ENCODE measurements at places on chromosomes 6 and 20.

DNA sequence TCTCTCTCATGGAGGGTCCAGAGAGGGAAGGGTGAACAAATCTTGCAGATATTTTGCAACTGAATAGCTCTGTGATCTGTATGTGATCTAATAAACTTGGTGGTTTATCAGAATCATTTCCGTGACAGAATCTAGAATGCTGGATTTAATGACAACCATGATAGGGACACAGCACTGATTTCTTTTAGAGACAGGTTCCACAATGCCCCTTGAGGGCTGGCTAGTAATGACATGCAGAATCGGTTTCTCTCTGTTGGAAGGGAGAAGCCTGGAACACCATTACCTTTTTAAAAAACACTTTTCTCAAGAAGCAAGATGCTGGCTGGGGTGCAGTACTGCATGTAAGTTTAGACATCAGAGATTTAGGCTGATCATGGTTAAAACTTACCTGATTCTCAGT lies 313.4 kb downstream of the CDH26 start:
- no peak for DNase-seq

GRCh38 chr6:169370666-169371343 lies 117.2 kb upstream of the THBS2 start:
- DNase-seq = no peak

- no peak for DNase-seq
Measured at GRCh38 chr6:88048578-88048977, 937 bp downstream of the SPACA1 start.

DNA sequence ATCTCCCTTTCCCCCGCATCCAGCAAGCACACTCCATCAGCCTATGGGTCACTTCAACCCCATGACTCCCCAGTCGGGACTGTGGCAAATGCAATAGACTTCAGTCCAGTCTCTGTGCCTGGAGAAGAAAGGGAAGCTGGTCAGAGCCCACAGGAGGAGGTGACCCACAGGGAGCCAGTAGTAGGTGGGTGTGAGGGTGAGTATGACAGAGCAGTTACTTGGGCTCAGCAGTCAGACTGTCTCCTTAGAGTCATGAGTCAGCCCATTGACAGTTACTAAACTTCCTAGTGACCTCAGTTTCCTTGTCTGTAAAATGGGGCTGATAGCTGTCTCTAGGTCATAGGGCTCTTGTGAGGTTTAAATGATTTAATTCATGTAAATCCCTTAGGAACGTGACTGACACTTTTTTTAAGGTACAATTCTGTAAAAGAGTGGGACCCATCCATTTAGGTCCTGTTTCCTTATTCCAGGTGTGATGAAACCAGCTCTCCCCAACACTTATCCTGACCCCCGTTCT lies 33.9 kb upstream of the HLA-C start:
- no peak for DNase-seq

DNA sequence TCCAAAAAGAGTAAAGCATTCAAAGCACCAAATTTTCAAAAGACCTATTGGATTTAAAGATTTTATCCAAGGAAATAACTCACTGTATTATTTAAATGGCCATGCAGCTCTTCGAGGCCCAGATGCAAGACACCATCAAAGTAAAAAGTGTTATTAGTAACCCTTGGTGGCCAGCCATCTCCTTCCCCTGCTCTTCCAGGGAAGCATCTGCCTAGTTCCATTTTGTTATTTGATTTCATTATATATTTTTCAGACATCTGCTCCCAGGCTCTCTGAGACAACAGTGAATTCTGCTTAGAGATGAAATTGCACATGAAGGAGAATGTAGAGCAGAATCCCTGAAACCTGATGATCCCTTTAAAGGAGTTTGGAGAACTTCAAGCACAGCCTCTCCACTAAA lies 252.3 kb upstream of the TBX18 start:
- DNase-seq = no peak

- no peak for DNase-seq
Measured at GRCh38 chr20:38320221-38320620, 16.3 kb downstream of the BPI start.

DNA sequence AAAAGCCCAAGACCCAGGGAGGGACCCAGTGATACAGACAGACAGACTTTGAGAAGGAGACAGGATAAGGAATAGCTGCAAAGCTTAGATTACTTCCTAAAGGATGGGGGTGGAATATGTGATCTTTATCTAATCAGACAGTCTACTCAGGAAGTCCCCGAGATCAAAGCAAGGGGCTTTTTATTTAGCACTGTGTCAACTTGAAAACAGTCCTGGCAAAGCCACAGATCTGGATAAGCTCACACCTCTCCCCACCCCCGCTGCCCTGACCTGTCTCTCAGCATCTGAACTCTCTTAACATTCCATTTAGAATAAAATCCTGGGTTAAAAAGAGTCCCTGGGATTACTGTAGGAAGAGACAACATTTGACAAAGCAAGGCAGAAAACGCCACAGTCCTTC lies 101.5 kb downstream of the ISM1 start:
- DNase-seq = no peak

- DNase-seq = no peak
Measured at GRCh38 chr20:6623989-6624388, 143.5 kb upstream of the BMP2 start.

GRCh38 chr6:33583591-33584155 lies 3.6 kb upstream of the BAK1 start:
- peak; percentile 50 for DNase-seq

DNA sequence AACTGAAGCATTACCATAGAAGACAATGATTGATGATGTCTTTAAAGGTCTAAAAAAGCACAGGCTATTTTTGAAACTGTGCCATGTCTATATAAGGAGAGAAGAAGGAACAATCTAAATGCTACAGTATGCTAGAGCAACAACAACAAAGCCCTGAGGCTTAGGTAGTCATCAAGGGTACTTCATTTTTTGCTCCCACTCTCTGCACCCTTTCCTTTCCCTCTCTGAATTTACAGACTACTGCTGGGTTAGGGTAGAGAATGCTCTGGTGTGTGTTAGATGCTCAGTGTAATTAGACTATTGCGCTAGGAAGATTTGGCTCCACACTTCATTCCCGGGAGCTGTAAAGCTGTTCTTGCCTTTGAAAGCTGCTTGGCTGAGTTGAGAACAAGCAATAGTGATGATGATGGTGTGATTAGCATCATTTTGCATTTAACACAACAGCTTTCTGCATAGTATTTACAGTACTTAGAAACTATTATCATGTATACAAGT lies 1262.5 kb upstream of the CITED2 start:
- no peak for DNase-seq

- DNase-seq = no peak
Measured at GRCh38 chr20:63356511-63356910, 4.6 kb downstream of the CHRNA4 start.
